ENCODE measurements at places on chromosomes 1 and 21. TPM values are rescaled to one million over a fixed set of nuclear protein-coding genes. Genes with fewer than 3 reads are reported as not detected.

Gene FNDC5
- total RNA-seq = 1.1 TPM

DNA sequence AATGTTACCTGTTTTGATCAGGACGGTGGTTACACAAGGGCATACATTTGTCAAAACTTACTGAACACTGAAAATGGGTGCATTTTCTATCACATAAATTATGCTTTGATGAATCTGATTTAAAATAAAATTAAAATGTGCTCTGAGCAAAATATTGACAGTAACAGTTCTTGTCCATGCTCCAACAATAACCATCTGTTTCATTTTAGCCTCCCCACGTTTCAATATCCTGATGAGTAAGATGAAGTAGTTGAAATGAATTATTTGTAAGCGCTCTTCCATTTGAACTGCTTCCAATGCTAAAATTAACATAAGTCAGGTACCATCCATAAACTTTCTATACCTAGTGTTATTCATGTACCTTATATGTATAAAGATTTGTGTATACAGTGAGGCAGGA lies 365.4 kb downstream of the LTN1 start:
- H3K36me3 ChIP-seq = no peaks in the 10 kb centered on the region
- no peak overlapping the region for H3K4me3 ChIP-seq
- no peak for DNase-seq
- H3K27me3 ChIP-seq = no peaks in the 10 kb centered on the region
- no peak overlapping the region for H3K27ac ChIP-seq

- H3K27me3 ChIP-seq = no peaks in the 10 kb centered on the region
- DNase-seq = no peak
- H3K27ac ChIP-seq = no peak overlapping the region
- H3K4me1 ChIP-seq = no peaks in the 10 kb centered on the region
Observed at GRCh38 chr1:241677201-241677600, 25.1 kb downstream of the WDR64 start.

- no peaks in the 10 kb centered on the region for H3K36me3 ChIP-seq
- H3K4me3 ChIP-seq = peak within 1 kb of the TSS; percentile 21
- no peak within 1 kb of the TSS for H3K27ac ChIP-seq
- DNase-seq = no peak
Observed at GRCh38 chr1:204685236-204686006, at the start of gene LRRN2. LRRN2 (minus strand) TSS chr1:204685738; CDS start chr1:204619992, 65,746 bp downstream.

DNA sequence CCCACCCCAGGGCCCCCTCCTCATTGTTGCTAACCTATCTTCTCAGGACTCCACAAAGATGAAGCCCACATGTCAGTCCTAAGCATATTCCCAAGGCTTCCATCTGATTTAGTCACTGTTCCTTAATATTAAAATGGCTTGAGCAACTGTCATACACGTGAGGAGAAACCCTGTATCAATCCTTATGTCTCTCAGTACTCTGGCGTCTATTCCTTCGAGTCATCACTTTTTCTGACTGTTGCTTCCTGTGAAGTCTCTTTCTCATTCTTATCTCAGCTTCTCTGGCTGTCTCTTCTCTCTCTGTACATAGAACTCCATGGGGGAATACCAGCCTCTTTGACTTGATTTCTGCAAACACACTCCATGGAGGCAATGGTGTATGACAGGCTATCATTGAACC lies 98.4 kb downstream of the C4BPA start:
- H3K27ac ChIP-seq = no peak overlapping the region
- H3K27me3 ChIP-seq = no peaks in the 10 kb centered on the region
- no peak overlapping the region for H3K4me3 ChIP-seq
- DNase-seq = no peak

Gene HNRNPCL4
- total RNA-seq = not detected

GRCh38 chr1:63730211-63730610 lies 43.6 kb upstream of the ROR1 start:
- DNase-seq = no peak
- no peaks in the 10 kb centered on the region for H3K27me3 ChIP-seq
- H3K27ac ChIP-seq = peak overlapping the region; percentile 75
- H3K36me3 ChIP-seq = no peaks in the 10 kb centered on the region
- H3K4me1 ChIP-seq = peaks cover 8% of the 10 kb centered on the region

DNA sequence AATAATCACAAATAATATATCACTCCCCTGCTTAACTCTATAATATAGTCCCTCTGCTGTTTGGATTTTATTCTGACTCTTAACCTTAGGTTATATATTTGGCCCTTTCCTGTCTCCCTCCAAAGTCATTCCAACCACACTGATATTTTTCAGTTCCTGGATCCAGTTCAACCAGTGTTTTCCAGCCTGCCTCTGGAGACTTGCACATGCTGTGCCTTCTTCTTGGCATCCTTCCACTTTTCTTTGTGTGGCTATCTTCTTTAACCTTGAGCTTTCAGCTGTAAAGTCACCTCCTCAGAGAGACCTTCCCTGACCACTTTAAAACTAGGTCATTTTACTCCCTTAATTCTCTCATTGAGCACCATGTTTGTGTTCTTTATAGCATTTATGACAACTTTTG lies 19.4 kb downstream of the CERS2 start:
- DNase-seq = no peak
- H3K36me3 ChIP-seq = peaks cover 2% of the 10 kb centered on the region
- no peaks in the 10 kb centered on the region for H3K27me3 ChIP-seq

- peak overlapping the region; percentile 86 for H3K27ac ChIP-seq
- no peak overlapping the region for H3K4me3 ChIP-seq
- DNase-seq = no peak
- H3K36me3 ChIP-seq = no peaks in the 10 kb centered on the region
Observed at GRCh38 chr1:153919876-153920852, 2.6 kb downstream of the GATAD2B start.

DNA sequence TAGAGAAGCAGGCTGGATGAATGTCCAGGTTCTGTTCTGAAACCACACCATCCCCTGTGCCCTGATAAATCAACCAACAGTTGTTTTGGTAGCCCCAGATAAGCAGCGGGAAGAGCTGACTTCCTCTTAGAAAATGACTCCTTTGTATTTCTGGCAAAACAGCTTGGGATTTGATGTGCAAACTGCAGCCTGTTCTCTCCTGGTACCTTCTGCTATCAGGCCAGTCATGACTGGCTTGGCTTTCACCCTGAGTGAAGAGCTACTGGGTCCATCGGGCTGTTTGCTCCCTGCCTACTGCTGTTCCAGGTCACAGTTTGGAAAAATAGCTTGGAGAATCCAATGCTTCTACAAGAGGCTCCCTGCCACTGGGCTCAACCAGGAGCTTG lies 116.8 kb downstream of the DTL start:
- peaks cover 4% of the 10 kb centered on the region for H3K4me1 ChIP-seq
- H3K36me3 ChIP-seq = no peaks in the 10 kb centered on the region
- H3K4me3 ChIP-seq = no peak overlapping the region
- H3K27me3 ChIP-seq = no peaks in the 10 kb centered on the region
- no peak overlapping the region for H3K27ac ChIP-seq

- no peaks in the 10 kb centered on the region for H3K36me3 ChIP-seq
- DNase-seq = no peak
- no peaks in the 10 kb centered on the region for H3K4me1 ChIP-seq
- H3K27ac ChIP-seq = no peak overlapping the region
- H3K27me3 ChIP-seq = no peaks in the 10 kb centered on the region
Observed at GRCh38 chr1:151801846-151802245, 3.4 kb downstream of the LINGO4 start.

Gene SLC30A2
- total RNA-seq = 1.1 TPM

Gene FAM167B
- total RNA-seq = 0.70 TPM

DNA sequence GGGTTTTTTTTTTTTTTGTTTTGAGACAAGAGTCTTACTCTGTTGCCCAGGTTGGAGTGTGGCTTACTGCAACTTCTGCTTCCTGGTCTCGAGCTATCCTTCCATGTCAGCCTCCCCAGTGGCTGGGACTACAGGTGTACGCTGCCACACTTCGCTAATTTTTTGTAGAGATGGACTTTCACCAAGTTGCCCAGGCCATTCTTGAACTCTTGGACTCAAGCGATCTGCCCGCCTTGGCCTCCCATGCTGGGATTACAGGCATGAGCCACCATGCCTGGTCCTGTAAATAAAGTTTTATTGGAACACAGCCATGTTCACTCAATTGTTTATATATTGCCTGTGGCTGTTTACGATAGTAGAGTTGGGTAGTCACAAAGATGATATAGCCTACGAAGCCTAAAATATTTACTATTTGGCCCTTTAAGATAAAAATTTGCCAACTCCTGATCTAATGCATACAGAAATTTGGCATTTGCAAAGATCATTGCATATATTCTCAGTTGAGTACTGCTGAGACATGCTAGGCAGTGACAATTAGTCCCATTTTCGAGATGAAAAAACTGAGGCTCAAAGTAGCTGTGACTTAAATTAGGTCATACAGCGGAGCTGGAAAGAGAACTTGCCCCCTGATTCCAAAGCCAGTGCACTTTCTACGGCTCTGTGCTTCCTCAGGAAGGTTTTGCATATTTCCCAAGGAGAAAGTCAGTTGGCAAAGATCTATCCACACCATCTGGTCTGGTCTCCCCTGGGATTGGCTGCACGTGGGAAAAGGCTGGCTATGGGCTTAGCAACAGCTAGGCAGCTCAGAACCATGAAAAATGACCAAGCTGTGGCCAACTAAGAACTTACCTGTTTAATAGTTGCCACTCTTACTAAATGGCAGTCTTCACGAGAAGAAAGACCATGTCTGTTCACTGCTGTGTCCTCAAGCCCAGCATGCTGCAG lies 19.4 kb downstream of the MECR start:
- H3K36me3 ChIP-seq = no peaks in the 10 kb centered on the region
- peaks cover 12% of the 10 kb centered on the region for H3K4me1 ChIP-seq
- H3K27ac ChIP-seq = no peak overlapping the region
- H3K4me3 ChIP-seq = no peak overlapping the region

Gene SIPA1L2
- 18.6 TPM for total RNA-seq

- no peak for DNase-seq
- no peak overlapping the region for H3K4me3 ChIP-seq
- no peaks in the 10 kb centered on the region for H3K4me1 ChIP-seq
- H3K36me3 ChIP-seq = no peaks in the 10 kb centered on the region
Observed at GRCh38 chr1:47759936-47760629, 237.1 kb downstream of the TRABD2B start.

DNA sequence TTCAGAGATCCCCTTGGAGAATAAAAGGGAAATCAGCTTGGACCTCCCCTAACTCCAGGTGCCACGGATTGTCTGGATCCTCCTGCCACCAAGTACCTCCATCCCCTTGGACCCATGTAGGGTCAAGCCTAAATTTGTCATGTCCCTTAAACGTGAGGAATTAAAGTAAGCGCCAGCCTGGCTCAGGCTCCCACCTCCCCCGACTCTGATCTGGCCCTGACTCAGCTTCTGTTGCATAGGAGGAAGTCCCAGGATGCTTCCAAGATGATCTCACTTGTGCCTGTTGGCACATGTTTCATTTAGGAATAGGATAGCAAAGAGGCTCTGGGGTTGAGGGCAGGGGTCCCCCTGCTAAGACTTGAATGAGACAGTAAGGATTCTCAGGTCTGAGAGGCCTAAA lies 231.9 kb upstream of the JUN start:
- no peak overlapping the region for H3K4me3 ChIP-seq
- no peaks in the 10 kb centered on the region for H3K36me3 ChIP-seq
- no peaks in the 10 kb centered on the region for H3K27me3 ChIP-seq
- no peak overlapping the region for H3K27ac ChIP-seq

- no peaks in the 10 kb centered on the region for H3K27me3 ChIP-seq
- peaks cover 30% of the 10 kb centered on the region for H3K4me1 ChIP-seq
- H3K36me3 ChIP-seq = no peaks in the 10 kb centered on the region
- no peak for DNase-seq
Observed at GRCh38 chr21:34520764-34521508, 8.9 kb upstream of the KCNE1 start.

- H3K36me3 ChIP-seq = no peaks in the 10 kb centered on the region
- no peak for DNase-seq
- no peaks in the 10 kb centered on the region for H3K4me1 ChIP-seq
Observed at GRCh38 chr1:65997693-65998092, 205.0 kb downstream of the PDE4B start.

DNA sequence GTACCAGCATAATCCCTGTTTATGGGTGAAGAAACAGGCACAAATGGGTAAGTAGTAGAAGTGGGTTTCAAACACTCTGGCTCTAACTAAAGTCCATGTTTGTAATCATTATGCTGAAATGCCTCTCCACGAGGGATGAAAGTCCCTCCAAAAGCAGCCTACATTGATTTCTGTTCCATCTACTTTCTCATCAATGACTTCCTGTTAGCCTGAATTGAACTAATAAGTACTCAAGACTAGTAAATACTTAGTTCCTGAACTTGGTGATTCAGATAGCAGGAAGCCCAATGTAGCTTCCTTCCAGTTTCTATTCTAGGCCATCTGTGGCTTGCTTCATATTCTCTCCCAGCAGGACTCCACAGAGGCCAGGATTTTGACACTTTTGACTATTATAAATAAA lies 11.3 kb upstream of the BACH1 start:
- no peak overlapping the region for H3K4me3 ChIP-seq
- no peaks in the 10 kb centered on the region for H3K27me3 ChIP-seq
- H3K36me3 ChIP-seq = no peaks in the 10 kb centered on the region

Gene ASTN1
- total RNA-seq = not detected

DNA sequence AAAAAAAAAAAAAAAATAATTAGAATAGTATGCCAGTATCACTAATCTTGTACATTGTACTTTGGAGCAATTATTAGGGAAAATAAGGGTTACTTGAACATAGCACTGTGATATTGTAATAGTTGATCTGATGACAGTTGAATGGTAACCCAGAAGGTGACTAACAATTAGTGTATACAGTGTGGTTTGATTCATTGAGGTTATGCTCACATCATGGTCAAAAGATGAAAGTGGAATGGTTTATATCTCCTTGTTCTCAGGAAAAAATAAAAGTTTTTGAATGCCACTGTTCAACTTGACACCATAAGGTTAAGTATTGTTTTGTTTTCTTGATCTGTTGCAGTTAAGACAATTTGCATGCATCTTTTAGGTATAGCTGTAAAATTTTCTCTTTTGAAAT lies 87.0 kb downstream of the GPR52 start:
- no peak overlapping the region for H3K4me3 ChIP-seq
- no peak for DNase-seq
- H3K27me3 ChIP-seq = no peaks in the 10 kb centered on the region
- H3K27ac ChIP-seq = no peak overlapping the region

All from Caco-2 (cell line).